ENCODE measurements at places on chromosomes 13 and 19.

GRCh38 chr19:49106648-49107135 lies 7.5 kb upstream of the LIN7B start:
- DNase-seq = peak; percentile 70

- no peak for DNase-seq
These were observed 715.7 kb downstream of the DIAPH3 start for GRCh38 chr13:59447846-59448620.

DNA sequence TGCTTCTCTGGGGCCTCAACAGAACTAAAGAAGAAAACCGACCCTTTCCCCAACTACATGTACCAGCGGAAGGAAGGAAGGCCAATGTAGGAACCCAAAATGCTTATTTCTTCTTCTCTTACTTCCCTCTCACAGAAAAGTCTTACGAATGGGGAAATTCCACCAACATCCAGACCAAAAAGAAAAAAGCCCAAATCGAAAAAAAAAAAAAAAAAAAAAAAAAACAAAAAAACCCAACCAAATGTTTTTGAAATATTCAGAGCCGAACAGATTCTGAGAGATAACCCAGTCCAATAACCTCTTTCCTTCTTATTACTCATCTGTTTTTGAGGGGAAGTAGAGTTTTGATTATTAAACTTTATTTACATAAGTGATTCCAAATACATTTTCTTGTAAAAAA lies 3.9 kb downstream of the PPM1N start:
- no peak for DNase-seq

- peak; percentile 41 for DNase-seq
These were observed 8.0 kb downstream of the CCDC194 start for GRCh38 chr19:17385878-17386611.

DNA sequence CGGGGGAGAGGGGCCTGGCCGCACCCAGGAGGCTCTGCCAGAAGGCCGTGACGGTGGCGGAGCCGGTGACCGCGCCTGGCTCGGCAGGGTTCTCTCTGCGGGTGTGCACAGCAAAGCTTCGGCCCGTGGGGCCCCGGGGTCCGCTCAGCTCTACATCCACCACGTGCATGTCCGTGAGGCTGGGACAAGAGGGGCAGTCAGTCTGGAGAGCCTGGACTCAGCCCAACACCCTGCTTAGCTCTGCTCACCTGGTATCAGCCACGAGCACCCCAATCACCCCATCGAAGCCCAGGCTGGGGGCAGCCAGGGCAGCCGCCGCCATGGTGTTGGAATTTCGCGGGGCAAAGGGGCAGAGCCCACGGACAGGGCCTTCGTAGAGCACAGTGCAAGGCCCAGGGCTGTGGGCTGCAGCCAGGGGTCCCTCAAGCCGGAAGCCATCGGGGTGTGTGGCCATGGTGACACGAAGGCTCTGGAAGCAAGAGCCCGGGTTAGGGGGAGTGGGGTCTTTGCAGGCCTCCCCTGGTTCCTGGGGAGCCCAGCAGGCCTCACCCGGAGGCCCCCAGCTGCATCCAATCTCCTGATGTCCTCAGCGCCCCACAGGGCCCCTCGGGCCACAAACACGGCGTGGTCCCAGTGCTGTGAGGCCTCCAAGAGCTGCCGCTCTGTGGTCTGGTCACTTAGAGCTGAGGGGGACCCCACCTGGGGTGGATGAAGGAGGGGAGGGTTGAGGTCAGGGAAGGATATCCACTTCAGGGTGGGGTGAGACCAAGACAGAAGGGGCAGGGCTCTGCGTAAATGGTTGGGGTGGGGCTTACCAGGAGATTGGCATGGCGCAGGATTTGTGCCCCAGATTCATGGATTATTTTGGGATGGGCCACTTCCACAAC lies 1.4 kb downstream of the ASPDH start:
- no peak for DNase-seq

GRCh38 chr13:84481958-84482357 lies 599.7 kb upstream of the SLITRK1 start:
- no peak for DNase-seq

- no peak for DNase-seq
These were observed 13.6 kb downstream of the HNRNPM start for GRCh38 chr19:8458380-8458779.

DNA sequence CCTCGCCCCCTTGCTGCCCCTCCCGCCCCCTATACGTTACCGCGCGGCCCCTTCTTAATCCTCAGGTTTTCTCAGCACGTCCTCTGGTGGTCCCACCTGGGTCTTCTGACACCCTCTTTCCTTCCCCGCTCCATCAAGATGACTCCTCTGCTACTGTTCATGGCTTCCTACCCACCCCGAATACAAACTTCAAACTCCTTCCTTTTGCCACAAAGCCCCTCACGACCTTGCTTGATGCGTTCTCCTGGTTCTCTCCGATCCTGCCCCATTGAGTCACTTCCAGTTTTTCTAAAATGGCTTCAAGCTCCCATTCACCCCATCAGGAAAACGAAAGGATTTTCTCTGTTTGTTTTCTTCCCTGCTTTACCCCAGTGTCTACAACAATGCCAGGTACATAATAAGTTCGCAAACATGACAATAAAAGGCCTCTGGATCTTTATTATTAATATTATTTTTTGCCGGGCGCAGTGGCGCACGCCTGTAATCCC lies 734 bp upstream of the SERTAD3 start:
- DNase-seq = no peak

GRCh38 chr19:53504885-53505284 lies 33.1 kb upstream of the ZNF331 start:
- DNase-seq = no peak

- DNase-seq = no peak
These were observed 485.5 kb upstream of the KLHL1 start for GRCh38 chr13:70593716-70594115.

- DNase-seq = no peak
These were observed 53.7 kb downstream of the RASA3 start for GRCh38 chr13:114078461-114079451.

- no peak for DNase-seq
These were observed 6.3 kb downstream of the ARHGAP45 start for GRCh38 chr19:1073063-1073955.

DNA sequence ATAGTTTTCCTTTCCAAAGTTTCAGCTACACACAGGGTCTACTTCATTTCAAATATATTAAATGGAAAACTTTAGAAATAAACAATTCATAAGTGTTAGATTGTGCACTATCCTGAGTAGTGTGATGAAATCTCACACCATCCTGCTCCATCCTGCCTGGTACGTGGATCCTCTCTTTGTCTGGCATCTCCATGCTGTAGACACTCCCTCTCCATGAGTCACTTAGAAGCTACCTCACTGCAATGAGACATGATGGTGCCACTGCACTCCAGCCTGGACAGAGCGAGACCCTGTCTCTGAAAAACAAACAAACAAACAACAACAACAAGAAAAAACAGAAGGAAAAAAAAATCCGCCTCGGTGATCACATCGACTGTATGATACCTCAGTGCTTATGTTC lies 191.8 kb downstream of the PCCA start:
- DNase-seq = no peak

GRCh38 chr13:59414006-59414405 lies 749.7 kb downstream of the DIAPH3 start:
- DNase-seq = no peak

DNA sequence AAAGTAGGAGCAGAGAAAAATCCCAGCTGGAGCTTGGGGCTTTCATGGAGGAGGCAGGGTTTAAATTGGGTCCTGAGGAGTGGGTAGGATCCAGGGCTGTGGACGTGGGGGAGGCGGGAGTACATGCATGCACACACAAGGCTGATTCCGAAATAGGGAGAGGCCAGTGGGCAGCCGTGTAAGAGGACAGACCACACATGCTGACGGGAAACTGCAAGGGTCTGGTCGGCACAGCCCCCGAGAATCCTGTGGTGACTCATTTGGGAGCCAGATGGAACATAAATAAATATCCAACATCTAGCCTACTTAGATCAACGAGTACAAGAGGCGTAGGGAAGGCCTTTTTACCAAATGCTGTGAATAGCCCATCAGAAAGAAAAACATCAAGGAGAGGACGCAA lies 216.3 kb upstream of the ZNF507 start:
- no peak for DNase-seq

- no peak for DNase-seq
These were observed 1.2 kb upstream of the CSNK1A1L start for GRCh38 chr13:37106642-37107041.

DNA sequence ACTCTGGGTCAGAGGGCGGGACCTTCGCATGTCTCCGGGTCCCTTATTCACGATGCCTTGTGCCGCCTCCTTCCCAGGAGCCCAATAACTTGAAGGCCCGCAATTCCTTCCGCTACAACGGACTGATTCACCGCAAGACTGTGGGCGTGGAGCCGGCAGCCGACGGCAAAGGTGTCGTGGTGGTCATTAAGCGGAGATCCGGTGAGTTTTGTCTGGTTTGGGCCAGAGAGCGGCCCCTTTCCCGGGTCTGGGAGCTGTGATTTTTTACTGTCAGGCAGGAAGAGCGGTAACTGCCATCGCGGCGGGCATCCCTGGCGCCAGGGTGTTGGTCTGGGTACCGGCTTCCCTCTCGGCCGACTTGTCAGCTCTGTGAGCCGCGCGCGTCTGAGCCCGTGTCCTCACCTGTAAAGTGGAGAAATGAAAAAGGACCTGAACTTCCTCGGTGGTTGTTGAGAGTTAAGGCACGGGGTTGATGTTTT lies 800 bp downstream of the RPL28 start:
- peak; percentile 78 for DNase-seq

DNA sequence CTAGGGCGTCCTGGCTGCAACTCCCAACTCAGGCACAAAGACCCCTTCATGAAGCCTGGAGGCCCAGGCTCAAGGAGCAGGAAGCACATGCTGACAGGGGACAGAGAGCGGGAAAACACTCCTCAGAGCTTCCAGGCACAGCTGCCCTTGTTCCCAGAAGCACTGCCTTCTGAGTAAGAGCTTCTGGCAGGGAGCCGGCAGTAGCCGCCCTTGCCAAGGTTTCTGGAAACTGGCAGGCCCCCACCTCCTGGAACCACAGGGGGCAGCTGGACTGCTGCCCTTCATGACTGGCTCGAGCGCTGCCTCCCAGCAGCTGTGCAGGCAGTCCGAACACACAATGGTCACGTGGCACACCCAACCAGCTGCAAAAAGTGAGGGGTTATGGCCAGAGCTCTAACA lies 33.6 kb upstream of the EPHX3 start:
- peak; percentile 88 for DNase-seq

DNA sequence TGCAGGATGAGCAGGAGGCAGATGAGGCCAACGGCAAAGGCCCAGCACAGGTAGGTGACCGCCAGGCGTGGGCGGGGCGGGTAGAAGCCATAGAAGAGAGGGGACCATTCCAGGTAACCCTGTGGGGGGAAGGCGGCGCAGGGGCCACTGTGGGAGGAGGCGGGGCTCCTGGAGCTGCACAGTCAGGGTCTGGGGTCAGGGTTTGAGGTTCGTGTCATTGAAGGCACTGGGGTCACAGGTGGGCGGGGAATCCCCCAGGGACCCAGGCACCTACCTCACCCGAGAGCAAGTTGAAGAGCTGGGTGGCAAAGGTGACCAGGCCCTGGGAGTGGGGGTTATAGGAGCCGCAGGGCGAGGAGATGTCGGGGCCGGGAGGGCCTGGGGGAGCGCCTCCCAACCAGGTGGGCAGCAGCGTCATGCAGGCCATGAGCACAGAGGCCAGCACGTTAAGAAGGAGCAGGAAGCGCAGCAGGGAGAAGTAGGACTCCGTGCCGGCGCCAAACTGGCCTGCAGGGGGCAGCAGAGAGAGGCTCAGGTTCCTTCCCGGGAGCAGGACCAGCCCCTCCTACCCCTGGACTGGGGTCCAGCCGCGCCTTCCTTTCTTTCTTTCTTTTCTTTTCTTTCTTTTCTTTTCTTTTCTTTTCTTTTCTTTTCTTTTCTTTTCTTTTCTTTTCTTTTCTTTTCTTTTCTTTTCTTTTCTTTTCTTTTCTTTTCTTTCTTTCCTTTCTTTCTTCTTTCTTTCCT lies 4.6 kb downstream of the TMC4 start:
- peak; percentile 88 for DNase-seq

Measured in posterior cingulate gyrus (tissue), 11 donors.